ENCODE measurements at places on chromosomes 4 and X.
A peak's percentile ranks its signal among the peaks of the same experiment; 100 is the strongest.

DNA sequence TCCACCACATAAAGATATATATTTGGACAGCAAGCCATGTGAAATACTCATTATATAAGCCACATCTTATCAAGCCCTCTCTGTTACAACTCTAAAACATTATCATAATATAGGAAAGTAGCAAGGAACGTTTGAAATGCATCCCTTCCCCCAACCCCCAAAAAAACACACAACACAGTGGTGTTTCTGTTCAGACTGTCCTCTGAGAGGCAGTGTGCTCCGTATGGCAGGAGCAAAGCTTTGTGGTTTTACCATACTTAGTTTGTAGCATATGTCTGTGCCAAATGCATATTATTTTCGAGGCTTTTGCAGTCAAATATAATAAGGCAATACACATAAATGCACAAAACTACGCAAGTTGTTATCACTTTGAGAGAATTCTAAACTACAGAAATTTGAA is 194.2 kb downstream of the RAPGEF2 start:
- DNase-seq = no peak

DNA sequence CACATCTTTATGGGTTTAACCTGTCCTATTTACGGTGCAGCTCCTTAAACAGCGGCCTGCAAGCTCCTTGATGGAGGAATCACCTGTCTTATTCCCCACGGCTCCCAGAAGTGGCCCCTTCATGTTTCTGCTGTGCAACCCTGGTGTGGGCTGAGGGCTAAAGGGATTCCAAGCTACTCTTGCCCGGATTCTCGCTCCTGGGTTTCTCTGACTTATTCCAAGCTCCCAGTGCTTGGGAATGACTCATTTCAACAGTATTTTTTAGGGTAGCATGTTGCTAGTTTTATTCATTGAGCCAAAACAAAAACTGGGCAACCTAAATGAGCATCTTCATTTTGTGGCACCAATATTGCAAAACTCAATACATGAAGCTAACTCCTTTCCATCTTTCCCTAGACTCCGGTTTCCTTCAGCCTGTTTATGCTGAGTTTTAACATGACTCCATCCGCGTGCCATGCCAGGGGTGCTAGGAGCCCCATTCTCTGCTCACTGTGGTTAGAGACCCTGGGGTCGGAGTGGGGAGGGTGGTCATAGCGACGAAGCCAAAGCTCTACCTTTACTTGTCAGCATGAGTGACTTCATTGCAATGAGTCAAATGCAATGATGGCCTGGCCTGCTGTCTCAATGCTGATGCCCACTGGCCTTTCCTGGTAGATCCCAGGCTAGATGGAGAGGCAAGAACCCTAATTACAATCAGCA is 349.7 kb downstream of the NR3C2 start:
- no peak for DNase-seq

- no peak for DNase-seq
Measured at GRCh38 chr4:792626-793092, 33.3 kb downstream of the CPLX1 start.

GRCh38 chr4:100034023-100034664 is 84.1 kb upstream of the H2AZ1 start:
- no peak for DNase-seq

GRCh38 chr4:77493829-77494551 is 111.6 kb upstream of the CXCL13 start:
- DNase-seq = no peak

- DNase-seq = no peak
Measured at GRCh38 chr4:27467351-27467750, 606.7 kb downstream of the STIM2 start.

GRCh38 chrX:67612231-67612630 is 68.4 kb downstream of the AR start:
- no peak for DNase-seq

GRCh38 chr4:82367438-82368097 is 6.2 kb downstream of the HNRNPD start:
- no peak for DNase-seq

- no peak for DNase-seq
Measured at GRCh38 chr4:67785528-67785927, 31.3 kb upstream of the GNRHR start.

GRCh38 chr4:76879731-76880364 is 18.1 kb downstream of the SOWAHB start:
- no peak for DNase-seq

DNA sequence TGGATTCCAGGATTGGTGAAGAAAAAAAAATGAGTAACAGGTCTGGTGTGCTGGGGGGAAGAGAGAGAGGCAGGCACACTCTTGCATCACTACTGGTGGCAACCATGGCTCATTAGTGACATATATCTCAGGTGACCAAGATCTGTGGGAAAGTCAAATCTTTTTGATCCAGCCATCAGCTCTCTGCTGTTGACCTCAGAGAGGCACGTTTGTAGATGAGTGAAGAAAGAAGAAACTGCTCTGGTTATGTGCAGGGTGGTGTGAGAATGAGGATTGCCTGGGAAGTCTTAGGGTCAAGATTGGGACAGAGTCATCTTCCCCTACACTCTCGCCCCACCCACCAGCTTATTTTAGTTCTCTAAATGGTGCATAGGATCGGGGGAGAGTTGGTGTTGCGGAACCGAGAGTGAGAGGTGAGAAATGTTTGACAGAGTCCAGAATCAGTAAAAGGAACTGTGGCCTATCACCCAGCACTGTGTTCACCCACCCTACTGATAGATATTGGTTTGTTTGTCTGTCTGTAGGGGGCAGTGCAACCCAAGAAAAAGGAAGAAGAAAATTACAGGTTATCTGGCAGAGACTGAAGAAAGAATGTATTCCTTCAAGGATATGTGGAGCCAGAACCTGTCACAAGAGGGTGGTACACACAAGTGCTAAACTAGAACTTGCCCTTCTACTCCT is 21.9 kb downstream of the ARMCX6 start:
- peak; percentile 52 for DNase-seq

- DNase-seq = no peak
Measured at GRCh38 chr4:101753721-101754120, 36.8 kb upstream of the BANK1 start.

- no peak for DNase-seq
Measured at GRCh38 chrX:118350706-118351105, 4.8 kb downstream of the WDR44 start.

GRCh38 chr4:150079081-150079581 is 886 bp downstream of the DCLK2 start:
- DNase-seq = no peak

DNA sequence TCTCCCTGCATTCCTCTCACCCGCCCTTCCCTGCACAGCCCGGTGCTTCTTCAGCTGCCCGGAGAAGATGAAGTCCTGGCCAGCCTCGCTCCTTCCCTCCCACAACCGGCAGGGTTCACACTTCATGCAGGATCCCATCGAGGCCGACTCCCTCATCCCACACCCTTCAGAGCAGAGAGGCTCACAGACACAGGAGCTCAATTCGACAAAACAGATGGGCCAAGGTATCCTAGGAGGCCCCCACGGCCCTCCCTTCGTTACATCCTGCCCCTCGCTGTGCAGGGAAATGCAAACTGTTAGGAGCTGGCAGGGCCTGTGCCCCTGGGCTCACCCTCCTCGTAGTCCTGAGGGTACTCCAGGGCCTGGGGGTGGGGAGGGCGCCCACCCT is 238.1 kb downstream of the DHRSX start:
- DNase-seq = no peak

- DNase-seq = no peak
Measured at GRCh38 chrX:100662796-100663195, 18.8 kb downstream of the SRPX2 start.

Measured in effector memory CD8-positive, alpha-beta T cell (primary cell).